ENCODE measurements at places on chromosomes 3 and 15. TPM values are rescaled to one million over a fixed set of nuclear protein-coding genes. Genes with fewer than 3 reads are reported as not detected.

The REC114 gene
- not detected for total RNA-seq

The MLF1 gene
- total RNA-seq, result 19.8 TPM

The XRN1 gene
- total RNA-seq, result 10.7 TPM

The ZNF710 gene
- 28.5 TPM for total RNA-seq

Data from H7 (cell line).